ENCODE measurements at places on chromosomes 7 and 10.
A peak's percentile ranks its signal among the peaks of the same experiment; 100 is the strongest.

GRCh38 chr10:82411416-82411815 is 536.4 kb downstream of the NRG3 start:
- no peak for DNase-seq

DNA sequence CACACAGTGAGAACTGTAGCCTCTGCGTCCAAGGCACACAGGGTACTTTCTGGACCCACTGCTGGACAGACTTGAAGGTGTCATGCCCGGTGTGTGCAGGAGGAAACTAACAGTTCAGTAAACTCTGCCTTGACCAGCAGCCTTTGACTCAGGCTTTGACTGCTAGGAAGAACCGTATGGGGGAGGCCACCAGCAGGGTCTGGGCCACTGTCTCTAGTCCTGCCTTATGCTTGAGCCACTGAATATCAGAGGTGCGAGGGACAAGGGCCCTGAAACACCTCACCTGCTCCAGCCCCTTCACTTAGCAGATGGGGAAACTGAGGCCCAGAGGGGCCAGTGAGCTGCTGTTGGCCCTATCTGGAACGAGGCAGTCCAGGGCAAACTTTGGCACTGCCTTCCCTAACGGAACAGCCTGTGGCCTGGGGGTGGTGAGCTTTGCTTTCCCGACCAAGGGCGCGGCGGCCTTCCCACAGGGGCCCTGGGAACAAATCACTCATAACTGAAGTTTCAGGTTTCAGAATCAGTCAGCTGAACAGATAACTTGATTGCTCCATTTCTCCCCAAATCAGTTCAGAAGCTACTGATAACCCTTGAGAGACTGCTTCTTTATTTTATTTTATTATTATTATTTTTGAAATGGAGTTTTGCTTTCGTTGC is 130.0 kb downstream of the FAM53B start:
- no peak for DNase-seq

- DNase-seq, result no peak
These were observed 38.8 kb upstream of the ASL start for GRCh38 chr7:66036788-66037187.

DNA sequence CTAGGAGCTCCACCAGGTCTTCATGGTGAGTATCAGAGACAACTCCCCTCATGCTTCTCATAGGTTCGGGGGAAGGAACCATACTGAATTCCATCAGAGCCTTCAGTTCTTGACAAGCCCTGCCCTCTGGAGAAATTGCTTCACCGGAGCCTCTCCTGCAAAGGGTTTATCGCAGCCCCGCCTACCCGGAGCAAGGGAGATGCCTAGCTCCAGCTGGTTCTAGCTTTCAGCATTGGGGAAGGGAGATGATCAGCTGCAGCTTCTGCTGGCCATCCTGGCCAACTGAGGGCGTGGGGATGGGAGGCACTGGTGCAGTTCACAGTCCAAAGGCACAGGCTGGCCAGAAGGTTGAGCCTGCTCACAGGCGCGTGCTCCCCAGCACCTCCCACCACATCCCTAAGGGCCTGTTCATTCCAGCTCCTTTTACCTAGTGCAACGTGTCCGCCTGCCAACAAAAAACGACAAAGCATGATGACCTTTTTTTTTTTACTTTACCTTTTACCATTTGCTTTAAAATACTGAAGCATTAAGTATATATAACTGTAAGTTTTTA is 31.2 kb downstream of the LANCL2 start:
- no peak for DNase-seq

DNA sequence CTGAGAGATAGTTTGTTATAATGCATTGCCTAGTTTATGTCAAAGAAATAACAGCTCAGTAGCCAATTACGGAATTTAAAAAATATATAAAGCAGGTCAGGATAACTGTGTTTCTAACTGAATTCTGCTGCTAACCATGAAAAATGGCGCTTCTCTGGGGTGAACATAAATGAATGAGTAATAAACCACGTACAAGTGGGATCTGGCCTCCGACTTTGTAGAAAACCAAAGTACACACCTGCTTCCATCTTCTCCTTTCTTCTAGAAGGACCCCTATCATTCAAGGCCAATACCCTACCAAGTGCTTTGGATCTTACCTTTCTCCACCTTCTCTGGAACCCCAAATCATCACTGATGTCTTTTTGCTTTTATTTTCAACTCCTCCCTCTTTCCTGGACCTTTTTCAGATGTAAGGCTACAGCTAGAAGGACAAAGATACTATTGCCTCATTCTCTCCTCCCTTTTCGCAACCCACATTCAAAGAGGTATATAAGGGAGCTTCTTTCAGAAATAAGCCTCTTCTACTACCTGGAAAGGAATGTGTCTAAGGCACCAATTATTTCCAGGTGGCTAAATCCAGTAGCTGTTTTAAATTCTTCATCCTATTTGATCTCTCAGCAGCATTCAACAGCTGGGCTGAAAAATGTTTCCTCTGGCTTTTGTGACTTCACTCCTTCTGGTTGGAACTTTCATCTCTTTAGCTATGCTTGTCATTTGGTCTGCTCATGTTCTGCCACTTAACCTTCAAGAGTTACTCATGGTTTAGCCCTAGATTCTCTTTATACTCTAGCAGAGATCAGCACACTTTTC is 37.7 kb downstream of the NAMPT start:
- no peak for DNase-seq

DNA sequence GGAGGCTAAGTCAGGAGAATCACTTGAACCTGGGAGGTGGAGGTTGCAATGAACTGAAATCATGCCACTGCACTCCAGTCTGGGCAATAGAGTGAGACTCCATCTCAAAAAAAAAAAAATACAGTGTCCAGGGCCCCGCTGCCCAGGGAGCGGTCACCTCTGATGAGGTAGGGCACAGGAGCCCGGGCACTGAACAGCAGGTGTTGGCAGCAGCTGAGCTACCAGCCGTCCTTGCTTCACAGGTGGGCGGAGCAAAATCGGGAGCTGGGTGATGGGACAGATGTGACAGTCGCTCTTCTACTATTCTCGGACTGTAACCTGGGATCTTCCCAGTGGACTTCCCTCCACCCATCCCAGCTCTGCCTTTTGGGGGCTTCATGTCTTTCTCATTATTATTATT is 49.4 kb downstream of the GTF2IRD1 start:
- no peak for DNase-seq

- no peak for DNase-seq
These were observed 874 bp downstream of the CISD1 start for GRCh38 chr10:58269782-58270290.

DNA sequence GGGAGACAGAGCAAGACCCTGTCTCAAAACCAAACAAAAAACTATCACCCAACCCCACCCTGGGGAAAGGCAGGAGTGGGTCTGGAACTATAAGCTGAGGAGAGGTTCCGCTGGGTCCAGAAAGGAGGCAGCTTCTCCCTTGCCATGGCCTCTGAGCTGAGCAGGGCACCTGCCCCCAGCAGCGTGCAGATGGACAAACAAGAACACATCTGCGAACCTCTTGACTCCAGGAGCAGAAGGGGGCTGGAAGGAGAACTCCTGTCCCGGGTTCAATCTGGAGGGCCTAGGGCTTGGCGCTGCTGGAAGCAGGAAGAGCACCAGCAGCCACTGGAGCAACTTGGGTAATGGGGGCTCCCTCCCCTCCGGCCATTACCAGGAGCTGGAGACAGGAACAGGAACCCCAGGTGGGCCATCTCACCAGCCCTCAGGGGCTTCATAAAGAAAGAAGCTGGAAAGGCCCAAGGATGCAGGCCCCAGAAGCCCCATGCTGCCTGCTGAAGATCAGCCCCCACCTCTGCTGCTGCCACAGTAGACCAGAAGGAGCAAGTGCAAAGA is 19.0 kb upstream of the PPIF start:
- no peak for DNase-seq

DNA sequence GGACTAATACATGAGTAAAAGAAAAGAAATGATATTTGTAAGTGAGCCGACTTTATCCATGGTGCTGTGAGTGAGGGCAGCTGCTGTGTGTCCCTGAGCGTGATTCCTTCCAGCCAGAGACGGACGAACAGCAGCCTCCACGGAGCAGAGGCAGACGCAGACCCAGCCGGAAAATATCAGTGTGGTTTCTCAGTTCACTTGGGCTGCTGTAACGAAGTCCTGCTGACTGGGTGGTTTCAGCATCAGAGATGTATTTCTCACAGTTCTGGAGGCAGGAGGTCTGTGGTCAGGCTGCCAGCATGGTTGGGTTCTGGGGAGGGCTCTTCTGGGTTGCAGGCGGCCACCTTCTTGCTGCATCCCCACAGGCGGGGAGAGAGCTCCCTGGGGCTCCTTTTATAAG is 375.6 kb downstream of the GLRX3 start:
- no peak for DNase-seq

DNA sequence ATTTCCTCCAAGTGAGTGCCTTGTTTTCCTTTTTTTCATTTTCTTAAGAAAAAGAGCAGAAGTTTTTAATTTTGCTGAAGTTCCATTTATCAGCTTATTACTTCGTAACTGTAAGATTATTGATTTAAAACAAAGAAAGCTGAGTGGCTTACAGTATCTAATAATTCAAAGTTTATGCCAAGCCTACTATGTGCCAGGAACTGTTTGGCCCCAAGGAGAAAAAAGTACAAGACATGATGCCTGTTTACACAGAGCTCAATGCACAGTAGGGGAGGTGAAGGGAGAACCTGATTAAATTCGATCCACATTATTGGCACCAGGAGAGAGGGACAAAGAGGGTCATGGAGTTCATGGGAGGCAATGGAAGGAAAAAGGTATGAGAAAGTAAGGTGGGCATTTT is 419.3 kb upstream of the ZMIZ1 start:
- no peak for DNase-seq

GRCh38 chr10:60236869-60237524 is 152.7 kb downstream of the ANK3 start:
- DNase-seq, result peak; percentile 85

DNA sequence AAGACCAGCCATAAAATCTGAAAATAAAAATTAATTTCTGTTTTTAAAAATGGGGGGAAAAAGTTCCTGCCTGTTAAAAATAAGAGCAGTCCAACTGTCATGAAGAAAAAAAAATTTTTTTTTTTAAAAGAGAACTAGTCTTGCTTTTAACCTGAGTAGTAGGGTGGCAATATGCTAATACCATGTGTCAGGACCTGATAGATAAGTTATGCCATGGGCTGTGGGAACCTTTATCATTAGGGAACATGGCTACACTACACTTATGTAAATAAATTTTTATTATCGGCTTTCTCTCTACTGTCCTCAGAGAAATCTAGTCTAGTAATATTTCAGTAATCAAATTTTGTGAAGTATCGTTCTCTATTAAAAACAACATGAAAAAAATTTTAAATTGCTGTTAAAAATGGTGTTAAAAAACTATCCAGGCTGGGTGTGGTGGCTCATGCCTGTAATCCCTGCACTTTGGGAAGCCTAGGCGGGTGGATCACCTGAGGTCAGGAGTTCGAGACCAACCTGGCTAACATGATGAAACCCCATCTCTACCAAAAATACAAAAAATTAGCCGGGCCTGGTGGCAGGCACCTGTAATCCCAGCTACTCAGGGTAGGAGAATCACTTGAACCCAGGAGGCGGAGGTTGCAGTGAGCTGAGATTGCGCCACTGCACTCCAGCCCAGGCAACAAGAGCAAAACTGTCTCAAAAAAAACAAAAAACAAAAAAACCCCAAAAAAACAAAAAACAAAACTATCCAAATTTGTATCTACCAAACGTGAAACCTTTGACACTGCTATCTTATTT is 20.7 kb downstream of the NT5C3A start:
- peak; percentile 16 for DNase-seq

GRCh38 chr7:130845581-130846085 is 111.6 kb upstream of the KLF14 start:
- no peak for DNase-seq

DNA sequence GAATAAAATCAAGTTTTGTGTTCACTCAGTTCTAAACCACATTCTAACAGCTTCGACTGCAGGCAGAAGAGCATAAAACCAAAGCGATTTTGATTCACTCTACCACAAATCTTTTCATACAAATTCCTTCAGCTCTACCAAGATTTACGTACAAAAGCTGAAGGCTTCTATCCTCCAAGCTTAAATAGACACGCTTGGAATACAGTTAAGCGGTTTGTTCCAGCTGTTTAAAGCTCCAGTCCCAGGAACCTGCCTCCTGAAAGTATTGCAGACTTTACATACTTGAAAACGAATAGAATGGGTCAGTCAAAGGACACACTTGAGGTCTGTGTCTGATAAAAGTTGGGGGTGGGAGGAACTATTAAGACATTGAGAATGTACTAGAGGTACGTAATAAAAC is 102.9 kb downstream of the MPP7 start:
- DNase-seq, result no peak

- no peak for DNase-seq
These were observed 8.1 kb downstream of the AOC1 start for GRCh38 chr7:150860291-150860977.

All from hematopoietic multipotent progenitor cell (in vitro differentiated cells).